ENCODE measurements at places on chromosomes 6 and 20.

DNA sequence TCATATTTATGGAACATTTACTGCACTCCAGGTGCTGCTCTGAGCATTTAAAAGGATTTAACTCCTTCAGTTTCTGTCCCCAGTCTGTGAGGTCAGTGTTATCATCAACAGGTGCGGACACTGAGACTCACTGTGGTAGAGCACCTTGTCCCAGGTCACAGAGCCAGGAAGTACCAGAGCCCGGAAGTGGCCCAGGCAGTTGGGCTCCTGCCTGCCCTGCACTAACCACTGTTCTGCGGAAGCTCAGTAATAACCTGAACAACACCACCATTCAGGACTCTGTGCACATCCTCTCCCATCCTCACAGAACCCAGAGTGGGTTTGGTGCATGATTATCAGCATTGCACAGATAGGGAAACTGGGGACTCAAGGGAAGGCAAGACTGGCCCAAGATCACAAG lies 16.8 kb upstream of the SIRPG start:
- DNase-seq: no peak

DNA sequence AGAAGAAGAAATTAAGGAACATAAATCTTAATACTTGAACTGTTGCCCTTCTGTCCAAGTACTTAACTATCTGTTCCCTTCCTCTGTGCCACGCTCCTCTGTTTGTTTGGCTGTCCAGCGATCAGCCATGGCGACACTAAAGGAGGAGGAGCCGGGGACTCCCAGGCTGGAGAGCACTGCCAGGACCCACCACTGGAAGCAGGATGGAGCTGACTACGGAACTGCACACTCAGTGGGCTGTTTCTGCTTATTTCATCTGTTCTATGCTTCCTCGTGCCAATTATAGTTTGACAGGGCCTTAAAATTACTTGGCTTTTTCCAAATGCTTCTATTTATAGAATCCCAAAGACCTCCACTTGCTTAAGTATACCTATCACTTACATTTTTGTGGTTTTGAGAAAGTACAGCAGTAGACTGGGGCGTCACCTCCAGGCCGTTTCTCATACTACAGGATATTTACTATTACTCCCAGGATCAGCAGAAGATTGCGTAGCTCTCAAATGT lies 17.1 kb downstream of the IRF4 start:
- no peak for DNase-seq

DNA sequence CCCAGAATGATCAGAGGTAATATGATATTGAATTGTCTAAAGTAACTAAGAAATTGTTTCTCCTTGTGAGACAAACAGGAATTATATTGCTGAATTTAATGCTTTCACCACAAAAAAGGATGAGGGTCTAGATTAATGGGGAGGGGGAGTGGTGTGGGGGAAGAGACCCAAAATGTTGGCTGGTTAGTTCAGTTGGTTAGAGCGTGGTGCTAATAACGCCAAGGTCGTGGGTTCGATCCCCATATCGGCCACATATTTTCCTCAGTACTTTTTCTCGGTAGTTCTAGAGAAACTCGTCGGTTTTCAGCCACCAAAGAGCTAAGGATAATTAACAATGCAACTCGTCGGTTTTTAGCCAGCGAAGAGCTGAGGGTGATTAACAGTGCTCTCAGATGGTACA lies 26.3 kb downstream of the PRSS16 start:
- no peak for DNase-seq

- DNase-seq: no peak
These were observed 48.9 kb downstream of the HIVEP1 start for GRCh38 chr6:12060780-12061609.

DNA sequence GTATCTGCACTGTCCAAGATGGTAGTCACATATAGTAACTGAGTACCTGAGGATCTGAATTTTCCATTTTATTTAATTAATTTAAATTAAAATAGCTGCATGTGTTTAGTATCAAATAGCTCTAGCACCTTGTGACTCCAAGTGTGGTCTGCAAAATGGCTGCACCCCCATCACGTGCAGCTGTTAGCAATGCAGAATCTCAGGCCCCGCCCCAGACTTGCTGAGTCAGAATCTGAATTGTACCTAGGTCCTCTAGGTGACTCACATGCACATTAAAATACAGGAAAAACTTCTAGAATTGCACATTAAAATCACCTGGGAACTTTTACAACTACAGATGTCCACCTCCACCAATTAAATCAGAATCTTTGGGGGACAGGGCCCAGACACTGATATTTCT lies 19.2 kb upstream of the FAM83C start:
- DNase-seq: no peak

DNA sequence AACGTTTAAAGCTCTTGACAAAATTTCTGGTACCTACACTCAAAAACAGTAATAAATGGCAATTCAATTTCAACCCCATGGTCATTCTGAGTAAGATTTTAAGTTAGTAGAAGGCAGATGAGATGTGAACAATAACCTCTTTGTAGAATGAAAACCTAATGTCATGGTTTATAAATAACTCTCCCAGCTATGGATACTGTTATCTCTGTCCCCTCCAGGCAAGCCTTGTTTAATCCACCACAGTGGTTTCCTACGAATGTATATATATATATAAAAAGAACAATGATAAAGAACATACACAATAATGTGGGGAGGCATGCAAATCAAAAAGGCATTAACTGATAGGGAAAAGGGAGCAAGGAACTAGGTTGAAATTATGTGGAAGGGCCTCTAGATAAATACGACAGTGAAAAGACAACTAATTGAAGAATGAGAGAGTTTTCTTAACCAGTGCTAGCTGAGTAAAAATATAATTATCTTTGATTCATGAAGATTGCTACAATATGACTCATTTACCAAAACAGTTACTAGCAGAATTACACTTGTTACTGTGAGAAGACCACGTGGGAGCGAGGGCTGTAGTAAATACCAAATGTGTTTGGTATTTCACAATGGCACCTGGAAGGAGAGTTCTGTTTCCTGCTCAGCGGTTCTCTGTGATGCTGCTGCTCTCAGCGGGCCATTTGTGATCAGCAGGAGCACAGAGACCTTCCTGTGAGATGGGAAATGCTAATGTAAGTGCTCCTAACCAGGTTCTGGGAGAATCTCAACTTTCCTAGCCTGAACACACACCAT lies 173.7 kb downstream of the MBOAT1 start:
- no peak for DNase-seq

- DNase-seq: no peak
These were observed 929 bp downstream of the CDH22 start for GRCh38 chr20:46307139-46307998.

DNA sequence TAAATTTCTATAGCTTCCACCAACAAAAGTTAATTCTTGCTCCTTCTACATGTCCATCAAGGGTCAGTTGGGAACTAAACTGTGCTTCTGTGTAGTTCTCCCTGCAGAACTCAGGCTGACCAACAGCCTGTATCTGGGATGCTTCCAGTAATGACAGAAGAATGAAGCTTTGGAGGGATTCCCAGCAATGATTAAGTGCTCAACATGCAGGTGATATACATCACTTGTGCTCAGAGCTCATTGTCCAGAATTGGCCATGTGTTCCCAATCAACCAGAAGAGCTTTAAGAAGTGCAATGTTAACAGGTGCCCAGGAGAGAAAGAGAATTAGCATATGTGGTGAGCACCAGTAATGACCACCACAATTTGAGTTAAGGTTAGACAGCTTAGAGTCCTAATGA lies 37.4 kb upstream of the SNRPB2 start:
- no peak for DNase-seq

DNA sequence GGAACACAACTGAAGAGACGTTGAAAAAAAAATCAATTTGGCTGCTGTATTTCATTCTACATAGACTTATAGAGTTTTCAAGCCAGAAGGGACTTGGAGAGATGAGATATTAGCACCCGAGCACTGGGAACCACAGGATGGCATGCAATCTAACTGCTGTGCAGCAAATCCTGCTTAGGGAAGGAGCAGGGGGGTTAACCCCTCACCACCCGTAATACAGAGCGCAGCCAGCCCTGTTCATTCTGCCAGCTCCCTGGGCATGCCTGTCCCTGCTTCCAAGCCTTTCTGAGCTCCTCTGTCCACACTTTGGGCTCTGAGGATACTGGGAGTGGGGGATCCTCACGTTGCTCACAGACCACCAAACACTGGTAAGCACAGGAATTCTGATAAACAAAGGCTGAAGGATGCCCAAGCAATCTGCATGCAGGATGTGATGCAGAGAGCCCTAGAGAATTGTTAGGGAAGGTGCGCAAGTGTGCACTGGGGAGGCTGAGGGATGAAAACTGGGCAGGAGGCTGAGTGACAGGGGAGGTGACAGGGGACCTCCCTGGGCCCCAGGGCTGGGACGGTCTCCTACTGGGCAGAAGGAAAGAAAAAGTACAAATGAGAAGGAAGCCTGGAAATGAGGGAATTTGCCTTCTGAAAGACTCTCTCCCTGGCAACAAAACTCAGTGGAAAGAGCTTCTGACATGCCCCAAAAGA lies 34.0 kb downstream of the CPNE5 start:
- no peak for DNase-seq

DNA sequence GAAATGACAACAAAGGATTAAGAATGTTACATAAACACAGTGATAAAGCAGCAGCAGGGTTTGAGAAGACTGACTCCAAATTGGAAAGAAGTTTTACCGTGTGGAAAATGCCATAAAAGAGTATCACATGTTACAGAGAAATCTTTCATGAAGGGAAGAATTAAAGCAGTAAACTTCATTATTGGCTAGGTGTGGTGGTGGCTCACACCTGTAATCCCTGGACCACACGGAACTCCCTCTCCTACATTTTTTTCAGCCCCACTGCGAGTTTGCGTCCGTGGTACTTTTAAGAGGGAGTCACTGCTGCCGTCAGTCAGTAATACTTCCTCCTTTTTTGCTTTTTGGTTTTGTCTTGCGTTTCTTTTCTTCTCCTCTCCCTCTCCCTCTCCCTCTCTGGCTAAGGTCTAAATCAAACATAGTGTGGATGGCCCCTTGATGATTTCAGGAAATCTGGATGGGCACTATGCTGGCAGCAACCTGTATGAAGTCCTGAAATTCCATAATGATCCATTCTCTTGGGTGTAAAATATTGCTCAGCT lies 112.3 kb downstream of the MAN1A1 start:
- no peak for DNase-seq

GRCh38 chr6:14828201-14828611 lies 417.7 kb upstream of the JARID2 start:
- no peak for DNase-seq

DNA sequence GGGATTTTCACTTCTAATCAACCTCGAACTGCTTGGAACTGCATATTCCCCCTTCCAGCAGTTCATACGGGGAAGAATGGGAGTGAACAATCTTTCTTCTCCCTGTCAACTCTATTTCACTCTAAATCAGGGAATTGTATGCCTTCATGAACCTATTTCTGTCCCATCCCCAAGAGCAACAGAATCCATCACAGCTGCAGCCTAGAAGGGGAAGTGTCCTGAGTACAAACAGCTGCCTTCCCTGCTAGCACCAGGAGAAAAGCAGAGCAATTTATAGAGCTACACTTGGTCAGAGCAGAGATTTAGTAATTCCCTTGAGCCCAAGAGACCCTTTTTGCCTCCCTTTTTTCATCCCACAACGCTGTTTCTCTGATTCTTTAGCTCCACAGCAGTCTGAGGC lies 208.4 kb downstream of the ADGRG6 start:
- DNase-seq: no peak

GRCh38 chr20:50338479-50339391 lies 148.1 kb downstream of the CEBPB start:
- no peak for DNase-seq

DNA sequence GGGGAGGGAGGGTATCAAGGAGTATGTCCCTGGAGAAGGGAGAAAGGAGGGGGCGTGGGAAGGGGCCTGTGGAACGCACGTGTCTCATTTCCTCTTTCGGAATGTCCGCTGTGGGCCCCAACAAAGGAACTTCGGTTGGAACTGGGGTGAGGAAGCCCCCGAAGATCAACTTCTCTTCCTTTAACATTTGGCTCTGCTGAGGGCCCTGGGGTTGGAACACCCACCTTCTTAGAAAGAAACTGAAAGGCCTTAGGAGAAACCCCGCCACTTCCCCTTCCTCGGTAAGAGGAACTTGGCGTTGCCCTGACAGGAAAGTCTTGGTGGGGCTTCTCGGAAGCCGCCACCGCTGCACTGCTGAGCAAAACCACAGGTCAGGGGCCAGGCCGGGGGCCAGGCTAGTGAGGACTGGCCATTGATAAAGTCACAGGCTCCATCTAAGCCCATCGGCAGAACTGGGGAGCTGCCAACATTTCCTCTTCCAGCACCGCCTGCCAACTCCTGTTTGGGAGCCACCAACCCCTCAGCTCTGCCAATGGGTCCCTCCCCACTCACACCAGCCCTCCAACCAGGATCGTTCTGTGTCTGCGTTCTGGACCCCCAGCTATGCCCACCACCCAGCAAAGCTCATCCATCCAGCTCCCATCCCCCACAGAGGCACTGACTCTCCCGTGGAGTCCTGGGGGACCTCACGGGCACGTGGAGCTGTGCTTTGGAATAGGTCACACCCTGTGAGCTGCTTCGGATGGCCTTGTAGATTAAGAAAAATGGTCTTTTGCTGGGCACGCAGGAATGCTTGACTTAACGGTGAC lies 44.8 kb downstream of the FGD2 start:
- DNase-seq: no peak

- no peak for DNase-seq
These were observed 47.1 kb upstream of the EDN3 start for GRCh38 chr20:59253325-59253724.

- DNase-seq: no peak
These were observed 18.2 kb downstream of the PPARD start for GRCh38 chr6:35360349-35361138.

DNA sequence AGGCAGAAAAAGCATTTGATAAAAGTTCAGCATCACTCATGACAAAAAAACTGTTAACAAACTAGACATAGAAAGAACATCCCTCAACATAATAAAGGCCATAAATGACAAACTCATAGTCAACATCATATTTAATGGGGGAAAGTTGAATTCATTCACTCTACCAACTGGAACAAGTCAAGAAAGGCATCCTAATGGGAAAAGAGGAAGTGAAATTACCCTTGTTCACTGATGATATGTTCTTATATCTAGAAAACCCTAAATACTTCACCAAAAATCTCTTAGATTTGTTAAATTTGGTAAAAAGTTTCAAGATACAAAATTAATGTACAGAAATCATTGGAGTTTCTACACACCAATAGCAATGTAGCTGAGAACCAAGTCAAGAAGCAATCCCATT lies 48.9 kb downstream of the GGTLC1 start:
- no peak for DNase-seq

GRCh38 chr6:168319279-168320111 lies at the start of gene DACT2:
Gene DACT2 (minus strand): TSS chr6:168319777. CDS start chr6:168319633, 144 bp downstream.
- no peak for DNase-seq

Data from cortex of kidney (tissue), 1 donor.